ENCODE measurements at places on chromosomes 3 and 15.

DNA sequence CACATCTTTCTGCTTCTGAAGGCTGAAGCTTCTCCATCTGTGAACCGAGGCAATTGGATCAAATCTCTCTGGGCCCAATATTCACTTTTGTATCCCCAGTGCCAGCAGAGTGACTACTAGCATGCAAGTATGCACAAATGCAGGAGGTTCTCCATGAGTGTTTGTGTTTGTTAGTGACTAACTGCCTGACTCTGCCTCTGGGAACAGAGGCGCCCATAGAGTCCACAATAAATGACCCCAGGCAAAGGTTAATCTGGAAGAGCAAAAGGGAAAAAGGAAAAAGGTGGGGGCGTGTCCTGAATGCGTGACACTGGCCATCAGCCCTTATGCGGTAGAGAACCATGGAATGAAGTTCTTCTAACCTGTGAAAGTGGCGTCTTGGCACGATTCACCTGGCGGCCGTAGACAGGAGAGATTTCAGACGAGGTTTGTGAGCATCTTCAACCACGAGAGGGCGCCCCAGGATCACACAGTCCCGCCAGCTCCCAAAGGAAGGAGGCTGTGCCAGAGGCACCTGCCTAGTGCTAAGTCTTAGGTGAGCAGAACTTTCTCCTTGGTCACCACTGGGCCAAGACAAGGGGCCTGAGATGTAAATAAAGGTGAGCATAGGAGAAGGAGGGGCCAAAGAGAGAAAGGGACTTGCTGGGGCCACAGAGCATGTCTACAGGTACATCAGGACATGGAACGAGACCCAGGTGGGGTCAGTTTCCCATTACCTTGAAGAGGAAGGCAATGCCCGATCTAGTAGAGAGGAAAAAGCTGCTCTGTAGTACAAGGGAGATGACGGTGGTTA, 44.2 kb downstream of the RBPMS2 start:
- DNase-seq, result peak; percentile 94

DNA sequence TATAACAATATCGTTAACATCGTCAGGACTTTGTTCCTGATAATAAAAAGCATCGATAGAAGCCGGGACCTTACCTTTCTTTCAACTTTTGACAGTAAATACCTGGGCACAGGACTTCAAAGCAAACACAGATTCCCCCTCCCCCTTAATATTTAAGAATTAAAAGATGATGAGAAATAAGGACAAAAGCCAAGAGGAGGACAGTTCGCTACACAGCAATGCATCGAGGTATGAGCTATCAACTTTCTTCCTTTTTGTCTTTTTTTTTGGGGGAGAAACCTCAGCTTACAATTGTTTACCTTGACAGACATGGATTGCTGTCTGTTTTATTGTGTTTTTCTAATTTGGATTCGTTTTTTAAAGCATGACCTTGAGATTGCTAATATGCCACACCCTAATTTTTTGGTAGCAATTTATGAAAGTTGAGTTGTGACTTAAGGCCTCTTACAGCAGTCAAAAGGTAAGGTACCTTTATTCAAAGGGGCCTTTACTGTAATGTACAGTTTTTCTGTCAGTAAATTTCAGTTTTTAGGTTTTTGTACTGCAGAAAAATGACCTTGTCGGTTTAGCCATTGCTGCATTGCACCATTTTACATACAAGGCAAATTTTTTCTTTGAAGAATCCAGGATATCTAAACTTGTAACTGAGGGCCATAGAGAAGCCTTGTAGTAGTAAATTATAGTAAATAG, 1.1 kb downstream of the CHD2 start:
- no peak for DNase-seq

DNA sequence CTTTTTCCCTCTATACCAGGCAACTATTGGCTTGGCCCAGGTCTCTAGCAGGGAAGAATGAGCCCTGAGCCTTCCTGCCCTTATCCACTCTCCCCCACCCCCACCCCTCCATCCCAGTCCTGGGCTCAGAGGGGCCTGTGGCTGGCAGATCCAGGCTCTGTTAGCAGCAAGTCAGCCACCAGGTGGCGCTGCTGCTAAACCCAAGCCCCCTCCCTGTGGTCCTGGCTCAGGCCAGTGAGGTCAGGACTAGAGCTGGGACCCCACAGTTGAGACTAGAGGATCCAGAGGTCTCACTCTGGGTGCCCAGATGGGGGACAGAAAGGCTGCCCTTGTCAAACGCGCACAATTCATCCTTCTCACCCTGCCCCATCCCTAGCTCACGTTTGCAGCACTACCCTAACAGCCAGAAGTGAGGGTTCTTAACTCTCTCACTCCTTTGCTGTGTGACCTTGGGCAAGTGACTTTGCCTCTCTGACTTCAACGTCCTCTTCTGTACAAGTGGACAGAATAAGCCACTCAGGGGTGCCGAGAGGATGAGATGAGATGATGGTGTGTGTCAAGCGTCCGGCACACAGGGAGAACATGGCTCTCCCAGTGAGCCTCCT, 46.8 kb upstream of the SLC6A1 start:
- peak; percentile 89 for DNase-seq

DNA sequence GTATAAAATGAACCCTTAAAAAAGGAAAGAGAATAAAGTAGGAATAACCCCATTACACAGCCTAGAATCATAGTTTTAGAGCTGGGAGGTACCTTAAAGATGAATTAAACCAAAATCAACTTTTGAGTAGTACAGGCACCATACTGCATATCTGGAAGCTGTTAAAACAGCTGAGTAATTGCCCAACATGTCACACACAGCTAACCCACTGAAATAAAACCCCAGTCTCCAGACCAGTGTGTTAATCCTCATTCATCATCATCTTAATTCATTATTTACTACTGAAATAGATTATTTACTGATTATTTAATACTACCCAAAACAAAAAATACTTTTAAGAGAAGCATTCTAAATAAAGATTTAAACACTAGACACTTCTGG, 52.8 kb downstream of the GPR160 start:
- DNase-seq, result no peak

- DNase-seq, result peak; percentile 46
Observed at GRCh38 chr3:123335007-123335670, 113.8 kb downstream of the ADCY5 start.

GRCh38 chr3:134393074-134393473, 18.8 kb upstream of the AMOTL2 start:
- no peak for DNase-seq

DNA sequence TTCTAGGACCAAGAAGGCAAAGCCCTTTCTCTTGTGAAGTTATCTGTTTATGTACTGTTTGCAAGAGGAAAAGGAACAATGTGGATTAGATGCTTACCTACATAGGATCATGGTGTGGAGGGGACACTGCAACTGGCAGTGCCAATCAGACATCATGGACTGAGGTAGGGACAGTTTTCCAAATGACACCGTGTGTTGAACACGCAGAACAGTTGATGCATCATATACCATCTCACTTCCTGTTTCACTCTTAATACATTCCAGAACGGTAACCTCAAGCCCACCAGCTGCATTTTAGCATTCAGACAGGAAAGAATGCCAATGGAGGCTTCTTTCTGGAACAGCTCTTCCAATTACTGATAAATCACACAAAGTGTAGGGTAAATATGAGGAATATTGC, 397.7 kb upstream of the LMCD1 start:
- no peak for DNase-seq

GRCh38 chr15:43230640-43231115, 9.9 kb upstream of the EPB42 start:
- no peak for DNase-seq

- DNase-seq, result no peak
Observed at GRCh38 chr15:41881550-41881919, 12.3 kb downstream of the SPTBN5 start.

- DNase-seq, result no peak
Observed at GRCh38 chr15:60375306-60375705, 22.5 kb downstream of the ANXA2 start.

- DNase-seq, result no peak
Observed at GRCh38 chr3:129467932-129468331, 27.9 kb downstream of the IFT122 start.

- DNase-seq, result no peak
Observed at GRCh38 chr3:187799942-187800641, 54.8 kb upstream of the BCL6 start.
